Nucleus accumbens (tissue), 56 donors: ENCODE measurements at places on chromosomes 6 and 20.
A peak's percentile ranks its signal among the peaks of the same experiment; 100 is the strongest.

GRCh38 chr6:3237761-3238662, 10.6 kb upstream of the TUBB2B start:
- no peak for DNase-seq

- DNase-seq = no peak
Observed at GRCh38 chr6:22596011-22596410, 26.6 kb downstream of the HDGFL1 start.

GRCh38 chr20:50575865-50576720, 65.9 kb downstream of the PTPN1 start:
- DNase-seq = peak; percentile 54

DNA sequence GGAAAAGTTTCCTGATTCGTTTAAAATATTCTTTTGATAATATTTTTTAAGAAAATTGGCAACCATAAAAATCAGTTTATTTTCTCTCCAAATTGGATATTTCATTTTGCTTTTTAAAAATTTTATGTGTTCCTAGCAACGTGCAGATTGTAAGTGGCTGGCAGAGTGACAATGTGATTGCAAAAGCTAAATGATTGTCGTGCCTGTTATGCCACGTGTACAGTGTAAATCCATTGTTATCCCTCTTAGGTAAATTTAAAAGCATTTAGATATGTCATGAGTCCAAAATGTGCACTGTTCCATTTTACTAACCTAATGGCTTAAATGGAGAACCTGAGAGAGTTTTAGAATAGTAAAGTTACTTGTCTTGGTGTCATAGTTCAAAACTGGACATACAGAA, 94.4 kb upstream of the ADGRF4 start:
- DNase-seq = no peak

DNA sequence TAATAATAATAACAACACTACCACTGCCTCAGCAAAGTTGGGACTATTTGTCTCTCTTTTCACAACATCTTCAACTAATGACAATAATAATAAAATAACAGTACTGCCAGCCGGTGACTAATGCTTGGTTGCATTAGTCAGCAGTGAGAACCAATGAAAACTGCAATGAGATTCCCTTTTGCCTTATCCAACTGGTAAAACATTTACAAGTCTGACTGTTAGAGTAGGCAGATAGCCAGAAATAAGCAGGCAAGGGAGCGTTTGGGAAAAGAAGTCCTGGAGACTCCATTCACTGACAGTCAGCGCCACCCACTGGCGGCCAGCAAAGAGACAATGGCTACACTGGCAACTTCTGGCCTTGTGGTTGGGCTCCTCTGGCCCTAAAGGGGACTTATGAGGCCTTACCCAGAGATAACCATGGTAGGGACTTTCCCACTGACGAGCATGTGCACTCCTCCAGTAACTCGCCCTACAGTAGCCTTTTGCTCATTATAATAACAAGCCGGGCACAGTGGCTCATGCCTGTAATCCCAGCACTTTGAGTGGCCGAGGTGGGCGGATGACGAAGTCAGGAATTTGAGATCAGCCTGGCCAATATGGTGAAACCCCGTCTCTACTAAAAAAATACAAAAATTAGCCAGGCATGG, 3.4 kb upstream of the NSFL1C start:
- peak; percentile 26 for DNase-seq

DNA sequence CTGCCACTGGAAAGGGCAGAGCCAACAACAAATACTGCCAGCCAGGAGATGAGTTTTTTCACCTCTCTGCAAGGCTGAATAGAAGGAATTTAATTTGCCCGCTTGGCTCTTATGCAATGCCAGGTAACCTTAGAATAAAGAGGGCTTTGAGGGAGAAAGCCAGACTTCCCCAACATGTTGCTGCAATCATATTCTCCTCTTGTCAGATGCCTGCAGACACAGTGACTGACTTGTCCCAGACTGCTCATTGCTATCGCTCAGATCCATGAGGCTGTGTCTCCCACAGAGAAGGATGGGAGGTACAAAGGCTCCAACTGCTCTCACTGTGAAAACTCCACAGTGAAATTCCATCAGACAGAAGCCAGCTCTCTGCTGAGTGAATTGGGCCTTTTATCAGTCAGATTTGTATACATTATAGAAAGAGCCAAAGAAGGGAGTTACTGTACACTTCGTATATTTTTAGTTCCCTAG, 517.0 kb upstream of the ID4 start:
- no peak for DNase-seq

DNA sequence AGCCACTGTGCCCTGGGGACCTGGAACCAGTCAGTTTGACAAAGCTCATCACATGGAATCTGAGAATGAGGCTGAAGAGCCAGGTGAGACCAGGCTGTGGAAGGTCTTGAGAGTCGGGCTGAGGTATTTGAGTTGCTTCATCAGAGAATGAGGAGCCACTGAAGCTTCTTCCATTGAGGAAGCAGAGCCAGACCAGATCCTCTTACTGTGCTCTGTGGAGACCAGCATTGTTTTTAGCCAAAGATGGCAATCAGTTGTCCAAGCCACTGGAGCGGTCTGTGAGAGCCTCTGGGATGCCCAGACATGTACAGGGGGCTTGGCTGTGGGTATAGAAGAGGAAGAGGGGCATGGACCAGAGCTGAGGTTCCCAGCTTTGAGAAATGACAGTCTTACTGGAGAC, 6.1 kb upstream of the EPB41L1 start:
- no peak for DNase-seq

DNA sequence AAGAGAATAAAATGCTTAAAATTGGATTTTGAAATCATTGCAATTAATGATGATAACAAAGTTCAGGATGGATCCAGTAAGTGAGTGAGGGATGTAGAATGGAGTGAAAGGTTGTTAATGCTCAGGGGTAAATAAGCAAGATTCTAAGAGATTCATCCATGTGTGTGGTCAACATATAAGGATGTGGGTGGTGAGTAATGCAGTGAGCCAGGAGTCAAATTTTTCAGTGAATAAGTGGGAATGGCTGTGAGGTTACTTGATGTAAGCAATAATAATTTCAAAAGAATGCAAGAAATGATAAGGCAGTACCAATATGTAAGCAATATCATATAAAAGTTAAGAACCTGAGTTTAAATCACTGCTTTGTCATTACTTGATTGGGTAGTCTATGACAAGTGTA, 207.5 kb upstream of the ADGRB3 start:
- DNase-seq = no peak

DNA sequence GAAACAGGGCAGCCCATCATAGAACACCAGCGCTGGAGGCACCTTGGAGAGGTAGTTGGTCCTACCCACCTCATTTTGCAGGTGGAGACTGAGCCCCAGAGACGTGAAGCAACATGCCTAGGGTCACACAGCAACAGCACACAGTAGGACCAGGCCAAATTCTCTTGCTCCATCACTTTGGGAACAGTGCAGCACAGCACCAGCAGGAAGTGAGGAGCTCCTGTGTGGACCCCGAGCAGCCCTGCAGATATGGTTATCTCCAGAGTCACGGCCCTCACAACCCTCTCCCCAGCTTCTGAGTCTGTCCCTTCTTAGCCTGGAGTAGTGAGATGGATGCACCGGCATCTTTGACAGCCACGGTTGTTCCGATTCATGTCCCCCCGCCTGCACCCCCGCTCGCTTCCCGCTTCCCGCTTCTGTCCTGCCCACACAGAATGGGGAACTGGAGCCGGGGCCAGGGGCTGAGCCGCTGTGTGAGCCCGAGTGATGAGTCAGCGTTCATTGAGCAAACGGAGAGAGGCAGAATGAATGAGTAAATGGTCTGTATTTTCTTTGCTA, 72.6 kb upstream of the DUSP22 start:
- peak; percentile 5 for DNase-seq

GRCh38 chr6:55678330-55679224, 99.6 kb upstream of the HMGCLL1 start:
- no peak for DNase-seq

DNA sequence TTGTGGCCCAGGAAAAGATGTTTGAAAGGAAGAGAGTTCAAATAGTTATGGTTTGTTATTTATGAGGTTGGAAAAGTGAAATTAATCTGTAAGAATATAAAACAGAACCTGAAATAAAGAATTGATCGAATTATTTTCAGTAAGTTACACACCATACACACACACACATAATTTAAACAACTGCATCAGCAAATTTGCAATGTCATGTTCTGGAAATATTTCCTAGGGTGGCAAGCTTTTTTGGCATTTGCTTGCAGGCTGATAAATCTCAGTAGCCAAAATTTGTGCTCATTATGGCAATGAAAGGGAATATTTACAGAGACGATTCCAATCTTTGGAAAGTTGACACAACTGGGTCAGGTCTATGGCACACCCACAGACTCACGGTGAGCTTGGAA, 9.5 kb downstream of the CITED2 start:
- no peak for DNase-seq

GRCh38 chr6:168623736-168624135, 182.8 kb downstream of the SMOC2 start:
- no peak for DNase-seq

- no peak for DNase-seq
Observed at GRCh38 chr6:14079971-14080370, 37.6 kb upstream of the CD83 start.

GRCh38 chr6:154920495-154921200, 74.5 kb upstream of the TIAM2 start:
- DNase-seq = no peak

- no peak for DNase-seq
Observed at GRCh38 chr6:157867155-157867559, 44.1 kb downstream of the SNX9 start.

- DNase-seq = no peak
Observed at GRCh38 chr6:18264219-18264922, at the start of gene DEK. DEK (minus strand) TSS chr6:18264530; CDS start chr6:18263987, 543 bp downstream.

DNA sequence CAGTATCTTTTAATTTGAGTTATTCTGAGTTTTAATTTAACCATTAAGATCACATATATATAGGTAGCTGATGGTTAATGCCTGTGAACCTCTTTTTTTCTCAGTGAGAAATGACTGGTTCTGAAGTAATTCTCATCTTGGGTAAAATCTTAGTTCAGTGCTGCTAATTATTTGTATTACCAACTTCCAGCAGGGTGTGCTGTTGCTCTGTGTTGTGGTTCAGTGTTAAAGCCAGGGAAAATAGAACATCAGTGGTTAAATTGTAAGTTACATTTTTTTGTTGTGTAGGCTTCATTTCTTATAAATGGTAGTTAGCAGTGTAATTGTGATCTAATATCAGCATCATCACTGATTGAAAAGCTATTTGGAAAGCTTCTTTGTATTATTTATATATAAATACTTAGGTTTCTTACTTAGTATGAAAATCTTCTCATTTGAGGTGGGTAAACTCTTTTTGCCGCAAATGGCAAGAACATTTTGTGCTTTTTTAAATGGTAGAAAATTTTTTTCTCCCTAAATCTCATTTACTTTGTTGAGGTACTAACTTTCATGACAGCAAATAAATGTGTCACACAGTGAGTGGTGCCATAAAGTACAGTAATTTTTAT, 43.7 kb downstream of the CDC5L start:
- no peak for DNase-seq

DNA sequence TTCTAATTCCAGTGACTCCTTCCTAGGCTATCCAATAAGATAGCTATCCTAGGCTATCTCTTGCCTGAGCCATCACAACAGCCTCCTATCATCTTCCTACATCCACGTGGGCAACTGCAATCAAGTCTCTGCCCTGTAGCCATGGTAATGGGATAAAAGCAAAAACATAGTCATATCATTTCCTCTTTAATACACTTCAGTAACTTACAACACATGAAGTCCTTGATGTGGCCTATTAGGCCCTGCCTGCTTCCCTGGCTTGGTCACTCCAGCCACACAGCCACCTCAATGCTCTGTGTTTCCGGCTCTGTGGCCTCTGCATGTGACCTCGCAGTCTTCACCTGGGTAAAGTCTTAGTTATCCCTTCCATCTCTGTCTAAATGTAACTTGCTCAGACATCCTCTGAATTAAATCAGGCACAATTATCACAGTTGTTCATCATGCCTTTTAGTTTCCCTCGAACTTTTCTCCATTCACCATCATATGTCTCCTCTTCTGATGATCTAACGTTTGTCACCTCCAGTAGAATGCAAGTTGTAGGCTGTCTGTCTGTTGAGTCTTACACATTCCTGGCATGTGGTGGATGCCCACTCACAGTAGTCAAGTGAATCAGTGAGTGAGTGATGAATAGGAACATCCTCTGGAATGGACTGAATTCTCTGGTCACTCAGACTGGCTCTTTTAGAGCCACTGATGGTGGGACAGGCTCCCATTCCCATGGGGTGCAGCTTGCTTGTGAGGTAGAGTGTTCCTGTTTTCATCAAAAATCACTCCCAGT, 229.4 kb downstream of the TBC1D7 start:
- no peak for DNase-seq

DNA sequence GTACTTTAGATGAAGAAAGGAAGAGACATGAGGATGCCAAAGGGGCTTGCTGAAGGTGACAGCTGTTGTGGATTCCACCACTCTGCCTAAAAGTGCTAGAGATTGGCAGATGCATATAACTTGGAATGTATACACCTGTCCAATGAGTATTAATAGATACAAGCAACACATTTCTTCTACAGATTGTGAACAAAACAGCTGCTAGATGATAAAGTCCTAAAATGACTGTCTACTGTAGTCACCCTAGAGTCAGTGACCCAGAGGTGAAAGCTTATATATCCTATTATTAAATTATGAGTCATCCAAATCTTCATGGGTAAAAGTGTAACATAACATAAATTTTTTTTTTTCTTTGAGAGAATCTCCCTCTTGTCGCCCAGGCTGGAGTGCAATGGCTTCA, 5.2 kb downstream of the RNF217 start:
- no peak for DNase-seq

- DNase-seq = no peak
Observed at GRCh38 chr6:79538106-79538971, 1.1 kb upstream of the LCA5 start.

DNA sequence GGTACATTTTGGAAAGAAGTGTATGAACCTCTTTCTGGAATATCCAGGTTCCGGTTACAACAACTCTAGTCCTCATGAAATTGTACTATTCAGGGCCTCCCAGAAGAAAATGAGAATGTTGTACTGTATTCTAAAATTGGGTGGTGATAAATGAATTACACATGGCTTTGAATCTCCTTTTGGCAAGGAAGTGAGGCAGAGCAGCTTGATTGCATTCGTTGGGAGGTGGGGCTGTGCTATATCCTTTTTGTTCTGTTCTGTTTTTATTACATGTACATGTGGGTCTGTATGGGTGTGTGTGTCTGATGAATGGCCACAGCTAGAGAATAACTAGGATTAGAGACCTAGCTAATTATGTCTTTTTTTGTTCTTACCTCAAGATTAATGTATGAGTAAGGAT, 37.8 kb upstream of the SNRPB2 start:
- DNase-seq = no peak

DNA sequence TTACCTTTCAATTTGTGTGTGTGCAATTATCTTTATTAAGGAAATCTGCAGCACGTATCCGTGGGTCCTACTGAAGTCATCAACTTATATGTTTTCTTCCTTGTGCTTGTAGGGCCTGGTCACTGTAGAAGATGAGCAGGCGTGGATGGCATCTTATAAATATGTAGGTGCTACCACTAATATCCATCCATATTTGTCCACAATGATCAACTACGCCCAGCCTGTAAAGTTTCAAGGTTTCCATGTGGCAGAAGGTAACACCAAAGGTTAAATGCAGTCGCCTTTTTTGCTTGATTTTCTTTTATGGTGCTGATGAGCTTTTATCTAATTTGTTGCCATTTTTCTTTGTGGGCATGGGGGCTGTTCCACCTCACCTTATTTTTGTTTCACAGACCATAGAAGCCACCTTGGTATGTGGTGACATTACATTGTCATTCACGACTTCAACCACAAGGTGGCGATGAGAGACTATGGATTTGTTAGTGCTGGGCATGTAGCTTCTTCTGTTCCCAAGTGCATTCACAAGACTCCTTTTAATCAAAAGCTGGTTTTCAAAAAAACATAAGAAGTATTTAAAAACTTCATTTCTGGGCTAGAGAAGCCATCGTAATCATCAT, 106.5 kb upstream of the LAMP5 start:
- peak; percentile 49 for DNase-seq
